GOT3 (cell line): ENCODE measurements at places on chromosomes 12 and 14.

- no peak for DNase-seq
These were observed 113.3 kb downstream of the ADGRD1 start for GRCh38 chr12:131066886-131067490.

DNA sequence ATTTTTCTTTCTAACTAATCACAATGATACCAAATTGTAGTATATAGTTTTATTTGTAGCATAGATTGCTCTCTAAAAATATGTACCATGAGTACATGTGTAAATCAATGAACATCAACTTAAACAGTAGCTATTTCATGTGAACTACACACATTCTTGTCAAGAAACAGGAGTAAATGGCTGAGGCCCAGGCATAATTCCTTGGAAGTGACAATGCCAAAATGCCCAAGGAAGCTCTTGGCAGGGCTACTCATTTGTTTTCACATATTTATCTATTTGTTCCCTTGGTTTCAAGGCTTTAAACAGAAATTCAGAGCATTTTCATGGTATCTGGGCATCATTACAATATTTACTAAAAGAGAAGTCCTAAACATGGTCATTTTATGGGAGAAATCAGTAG is 165.7 kb downstream of the SLC16A7 start:
- DNase-seq: no peak

DNA sequence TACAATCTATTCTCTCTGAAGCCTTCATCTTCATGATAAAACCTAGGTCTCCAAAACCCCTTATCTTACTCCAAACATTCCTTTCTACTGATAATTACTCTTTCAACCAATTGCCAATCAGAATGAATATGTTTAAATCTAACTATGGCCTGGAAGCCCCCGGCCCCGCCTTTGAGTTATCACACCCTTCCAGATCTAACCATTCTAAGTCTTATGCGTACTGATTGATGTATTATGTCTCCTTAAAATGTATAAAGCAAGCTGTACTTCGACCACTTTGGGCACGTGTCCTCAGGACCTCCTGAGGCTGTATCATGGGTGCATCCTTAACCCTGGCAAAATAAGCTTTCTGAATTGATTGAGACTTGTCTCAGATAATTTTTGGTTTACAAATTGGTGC is 14.4 kb downstream of the PABPN1 start:
- no peak for DNase-seq

DNA sequence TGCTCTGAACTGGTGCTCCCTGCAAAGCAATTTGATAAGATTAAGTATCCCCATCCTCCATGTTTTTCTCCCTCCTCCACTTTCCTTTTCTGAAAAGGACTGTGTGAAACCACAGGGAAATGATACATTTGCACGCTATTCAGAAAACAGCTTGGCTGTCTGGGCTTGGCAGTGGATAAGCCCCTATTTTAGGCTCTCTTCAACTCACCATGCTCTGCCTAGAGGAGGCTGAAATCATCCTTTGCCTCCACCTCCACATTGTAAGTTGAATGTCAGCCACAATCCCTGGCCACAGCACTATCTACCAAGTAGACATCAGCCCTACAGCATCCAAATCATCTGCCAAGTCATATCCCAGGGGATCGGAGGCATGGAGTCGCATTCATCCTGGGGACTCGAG is 642.3 kb downstream of the RPS29 start:
- no peak for DNase-seq

- DNase-seq: no peak
These were observed 217.9 kb downstream of the KIF21A start for GRCh38 chr12:39224971-39225370.

GRCh38 chr12:56151672-56152131 is 685 bp upstream of the MYL6B start:
- no peak for DNase-seq

GRCh38 chr12:127678945-127679344 is 588.0 kb upstream of the TMEM132C start:
- DNase-seq: no peak

DNA sequence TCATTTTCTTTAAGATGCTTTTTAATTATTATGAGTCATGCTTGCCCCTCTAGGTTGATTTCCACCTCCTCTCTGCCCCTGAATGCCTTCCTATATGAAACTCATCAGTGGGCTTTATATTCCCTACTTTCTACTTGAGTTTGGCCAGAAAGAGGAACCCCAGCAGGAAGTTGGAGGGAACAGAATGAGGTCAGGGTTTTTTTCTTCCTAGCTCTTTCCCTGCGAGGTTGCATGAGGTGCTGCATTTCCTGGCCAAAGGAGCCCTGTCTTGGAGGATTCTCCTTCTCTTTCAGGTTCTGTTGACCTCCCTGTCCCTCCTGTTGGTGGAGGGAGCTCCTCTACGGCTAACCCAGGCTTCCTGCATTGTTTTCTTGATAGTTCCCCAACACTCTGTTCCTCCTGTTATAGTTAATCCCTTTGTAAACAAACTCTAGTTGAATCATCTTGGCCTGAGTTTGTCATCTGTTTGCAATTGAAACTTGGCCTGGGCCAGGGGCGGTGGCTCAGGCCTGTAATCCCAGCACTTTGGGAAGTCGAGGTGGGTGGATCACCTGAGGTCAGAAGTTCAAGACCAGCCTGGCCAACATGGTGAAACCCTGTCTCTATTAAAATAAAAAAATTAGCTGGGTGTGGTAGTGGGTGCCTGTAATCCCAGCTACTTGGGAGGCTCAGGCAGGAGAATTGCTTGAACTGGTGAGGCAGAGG is 15.3 kb upstream of the SPIC start:
- DNase-seq: no peak

DNA sequence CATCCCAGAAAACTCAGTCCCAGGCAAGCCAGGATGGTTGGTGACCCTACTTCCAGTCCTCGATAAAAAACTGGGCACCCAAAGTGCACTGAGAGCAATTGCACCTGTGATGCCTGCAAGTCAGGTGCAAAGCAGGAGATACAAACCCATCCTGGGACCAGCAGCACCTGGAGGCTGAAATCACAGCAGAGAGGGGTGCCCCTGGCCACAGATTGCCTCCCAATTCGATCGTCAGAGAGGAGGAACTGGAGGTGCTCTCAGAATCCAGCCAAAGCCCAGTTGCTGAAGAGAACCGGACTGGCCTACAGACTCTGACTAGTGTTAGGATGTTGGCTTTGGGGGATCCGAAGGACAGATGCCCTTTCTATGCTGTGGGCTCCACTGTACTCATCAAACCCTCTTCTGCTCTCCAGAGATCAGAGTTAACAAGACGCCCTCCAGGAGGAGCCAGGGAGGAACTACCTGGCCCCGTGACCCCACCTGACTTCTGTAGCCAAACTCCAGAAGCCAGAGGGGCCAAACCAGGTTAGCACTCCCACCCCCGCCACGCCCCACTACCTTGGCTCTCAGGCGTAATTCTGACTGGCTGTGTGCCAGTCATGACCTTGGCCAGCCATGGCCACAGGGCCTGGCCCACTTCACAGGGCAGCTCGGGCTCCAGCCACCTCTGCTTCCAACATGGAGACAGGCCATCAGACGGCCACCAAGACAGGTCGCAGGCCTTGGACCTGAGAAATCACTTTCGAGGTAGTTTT is 284.5 kb upstream of the RTL1 start:
- no peak for DNase-seq

GRCh38 chr14:26527095-26527494 is 70.7 kb downstream of the NOVA1 start:
- no peak for DNase-seq

DNA sequence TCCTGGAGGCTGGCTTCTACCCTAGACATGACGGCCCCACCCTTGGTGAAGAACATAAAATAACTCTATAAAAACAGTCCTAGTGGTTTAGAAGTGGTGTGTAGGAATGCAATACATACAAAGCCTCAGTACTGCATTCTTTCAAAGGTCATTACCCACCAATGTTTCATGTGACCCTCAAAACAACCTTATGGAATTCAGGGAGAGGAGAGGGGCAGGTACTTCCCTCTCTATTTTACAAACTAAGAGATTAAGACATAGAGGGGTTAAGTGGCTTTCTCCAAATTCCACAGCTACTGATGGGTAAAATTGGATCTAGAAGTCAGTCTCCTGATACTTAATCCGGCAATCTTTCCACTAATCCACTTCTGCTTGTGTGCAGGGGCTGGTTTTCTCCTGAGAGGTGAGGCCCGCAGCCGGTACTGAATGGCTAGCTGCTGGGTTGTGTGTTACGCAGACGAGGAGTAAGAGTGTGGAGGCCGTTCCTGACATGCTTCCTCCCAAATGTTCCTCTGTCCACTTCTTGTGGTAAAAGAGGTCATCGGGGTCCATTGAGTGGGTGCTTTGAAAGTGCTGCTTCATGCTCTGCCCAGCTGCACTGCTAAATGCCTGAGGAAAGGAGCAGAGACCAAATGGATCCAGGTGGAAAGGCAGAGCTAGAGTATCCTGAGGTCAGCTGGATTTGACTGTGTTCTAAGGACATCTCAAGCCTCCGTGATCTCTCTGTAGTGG is 16.2 kb downstream of the SLC7A8 start:
- DNase-seq: no peak

DNA sequence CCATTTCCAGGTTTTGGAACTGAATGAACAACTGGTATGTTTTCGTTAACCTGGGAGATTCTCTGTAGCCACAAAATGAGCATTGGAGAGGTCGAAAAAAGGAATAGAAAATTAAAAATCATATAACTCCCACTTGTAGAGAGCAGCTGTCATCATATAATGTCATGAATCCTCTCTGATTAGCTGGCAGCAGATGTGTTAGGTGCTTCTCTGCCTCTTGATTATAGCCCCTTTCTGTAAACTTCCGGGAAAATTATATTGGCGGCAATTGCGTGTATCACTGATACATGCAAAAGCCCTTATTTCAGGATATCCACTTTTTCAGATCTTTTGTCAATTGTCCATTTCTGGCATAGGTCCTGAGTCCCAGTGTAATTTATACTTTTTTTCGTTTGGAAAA is 31.7 kb downstream of the FGD4 start:
- no peak for DNase-seq

DNA sequence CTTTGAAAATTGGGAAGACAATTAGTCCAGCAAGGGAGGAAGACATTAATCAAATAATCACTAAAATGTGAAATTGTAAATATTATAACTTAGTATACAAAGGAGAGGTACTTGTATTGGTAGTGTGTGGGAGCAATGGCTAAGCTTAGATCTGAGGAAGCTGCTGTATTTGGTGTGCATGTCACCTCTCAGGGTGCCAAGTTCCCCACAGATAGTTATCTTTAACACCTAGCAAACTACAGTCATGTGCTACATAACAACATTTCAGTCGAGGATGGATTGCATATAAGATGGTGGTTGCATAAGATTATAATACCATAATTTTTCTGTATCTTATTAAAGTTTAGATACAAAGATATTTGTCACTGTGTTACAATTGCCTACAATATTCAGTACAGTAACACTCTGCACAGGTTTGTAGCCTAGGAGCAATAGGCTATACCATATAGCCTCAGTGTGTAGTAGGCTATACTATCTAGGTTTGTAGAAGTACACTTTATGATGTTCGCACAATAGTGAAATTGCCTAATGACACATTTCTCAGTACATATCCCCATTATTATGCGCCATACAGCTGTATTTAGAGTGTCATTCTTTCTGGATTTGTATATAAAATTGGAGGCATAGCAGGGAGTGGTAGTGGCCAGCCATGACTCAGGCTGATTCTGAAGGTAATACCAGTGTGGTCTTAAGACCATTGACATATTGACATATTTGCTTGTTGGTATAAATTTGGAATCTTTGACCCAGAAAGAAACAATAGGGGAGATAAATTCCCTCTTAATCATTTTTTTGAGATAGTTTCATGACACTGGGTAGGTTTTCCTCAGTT is 55.8 kb downstream of the RAD51B start:
- no peak for DNase-seq

GRCh38 chr12:124036171-124036598 is 63.2 kb downstream of the ZNF664 start:
- DNase-seq: no peak

DNA sequence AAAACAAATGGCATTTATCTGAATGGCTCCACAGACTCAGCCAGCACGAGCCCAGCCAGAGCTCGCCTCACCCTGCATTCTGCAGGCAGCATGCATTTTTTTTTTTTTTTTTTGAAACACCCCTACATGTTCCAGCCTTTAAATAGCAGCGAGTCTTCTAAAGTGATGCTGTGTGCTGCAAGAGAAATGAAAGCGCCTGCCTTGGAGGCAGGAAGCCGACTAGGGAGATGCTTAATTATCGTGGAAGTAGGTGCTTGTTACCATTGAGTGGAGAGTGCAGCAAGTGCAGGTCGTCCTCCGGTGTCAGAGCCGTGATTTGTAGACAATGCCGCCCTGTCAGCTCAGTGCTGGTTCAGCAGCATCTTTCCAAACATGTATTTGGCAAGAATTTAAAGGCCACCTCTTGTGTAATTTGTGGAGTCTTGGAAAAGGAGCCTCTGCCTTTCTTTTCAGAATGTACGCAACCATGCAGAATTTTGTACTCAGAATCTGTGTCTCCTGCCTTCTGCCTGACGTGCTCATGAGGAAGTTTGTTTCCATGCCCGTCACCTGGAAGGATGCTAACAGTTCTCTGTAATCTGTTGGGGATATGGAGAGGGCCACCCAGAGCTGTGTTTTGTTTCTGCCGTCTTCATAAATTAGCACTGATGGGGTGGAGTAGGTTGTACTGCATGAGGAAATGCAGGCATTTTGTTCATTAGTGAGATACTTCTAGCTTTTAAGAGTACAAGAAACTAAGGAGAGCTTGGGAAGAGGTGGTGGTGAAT is 345.9 kb upstream of the RGS6 start:
- DNase-seq: no peak

GRCh38 chr12:30953951-30954751 is 27.6 kb downstream of the TSPAN11 start:
- no peak for DNase-seq

DNA sequence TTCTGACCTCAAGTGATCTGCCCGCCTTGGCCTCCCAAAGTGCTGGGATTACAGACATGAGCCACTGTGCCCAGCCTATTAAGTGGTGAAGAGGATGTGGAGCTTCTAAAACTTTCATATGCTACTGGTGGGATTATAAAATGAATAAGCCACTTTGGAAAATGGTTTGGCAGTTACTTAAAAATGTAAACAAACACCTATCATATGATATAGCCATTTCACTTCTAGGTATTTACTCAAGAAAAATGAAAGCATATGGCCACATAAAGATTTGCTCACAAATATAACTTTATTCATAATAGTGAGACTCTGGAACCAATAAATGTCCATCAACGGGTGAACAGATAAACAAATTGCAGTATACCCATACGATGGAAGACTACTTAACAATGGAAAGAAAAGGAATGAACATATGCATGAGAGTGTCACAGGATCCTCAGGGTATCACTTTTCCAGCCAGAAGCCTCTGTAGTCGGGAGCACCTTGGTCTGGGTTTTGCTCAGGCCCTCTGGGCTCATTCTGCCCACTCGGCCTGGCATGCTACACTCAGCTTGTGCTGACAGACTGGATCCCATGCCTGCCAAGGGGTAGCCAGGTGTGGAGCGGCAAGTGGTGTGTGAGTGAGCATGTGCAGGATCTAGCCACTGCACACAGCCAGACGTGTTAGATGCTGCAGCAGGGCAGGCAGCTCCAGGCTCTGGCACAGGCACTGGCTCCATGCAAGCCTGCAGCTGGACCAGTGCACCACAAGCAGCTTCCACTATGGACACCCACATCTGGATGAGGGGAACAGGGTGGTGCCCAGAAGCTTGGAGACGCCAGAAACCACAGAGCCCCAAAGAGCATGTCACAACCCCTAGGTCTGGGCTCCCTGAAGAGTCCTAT is 213.2 kb upstream of the DIO3 start:
- DNase-seq: no peak

- no peak for DNase-seq
These were observed 74.6 kb upstream of the MYL2 start for GRCh38 chr12:110995016-110995415.
